ENCODE measurements at places on chromosomes 2 and 18. TPM values are rescaled to one million over a fixed set of nuclear protein-coding genes. Genes with fewer than 3 reads are reported as not detected.

DNA sequence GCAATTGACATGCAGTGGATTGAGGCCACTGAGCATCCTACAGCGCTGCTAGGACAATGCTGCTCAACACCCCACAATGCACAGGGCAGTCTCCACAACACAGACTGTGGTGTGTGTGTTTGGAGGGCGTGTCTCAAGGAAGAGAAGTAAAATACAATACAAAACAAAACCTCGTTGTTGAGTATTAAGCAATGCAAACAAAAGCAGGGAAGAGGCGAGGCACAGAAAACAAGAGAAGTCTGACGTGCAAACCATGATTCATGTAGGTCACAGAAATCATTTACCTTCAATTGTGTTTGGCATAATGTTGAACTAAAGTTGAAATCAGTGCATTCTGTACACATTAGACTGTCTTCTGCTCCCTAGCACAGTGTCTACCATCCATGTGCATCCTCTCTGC, 260.9 kb downstream of the PHLPP1 start:
- H3K4me1 ChIP-seq: no peaks in the 10 kb centered on the region
- H3K27ac ChIP-seq: no peak overlapping the region
- no peaks in the 10 kb centered on the region for H3K27me3 ChIP-seq

DNA sequence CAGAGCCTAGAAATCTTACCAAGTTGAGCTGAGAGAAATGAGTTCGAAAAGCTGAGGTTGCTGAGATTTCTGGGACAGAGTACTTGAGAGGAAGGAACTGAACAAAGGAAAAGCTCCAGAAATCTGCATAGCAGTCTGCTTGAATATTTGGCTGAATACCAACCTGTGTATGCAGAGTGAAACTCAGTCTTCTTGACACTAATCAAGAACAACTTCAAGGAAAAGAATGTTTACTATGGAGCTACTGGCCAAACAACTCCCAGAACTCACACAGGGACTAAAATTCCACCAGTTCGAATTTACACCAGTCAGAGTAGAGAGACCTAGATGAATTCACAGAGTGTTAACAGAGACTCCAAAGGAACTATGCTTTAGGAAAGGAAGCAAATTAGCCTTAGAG, 66.5 kb downstream of the USP37 start:
- H3K27me3 ChIP-seq: no peaks in the 10 kb centered on the region
- H3K36me3 ChIP-seq: peaks cover 29% of the 10 kb centered on the region
- H3K4me1 ChIP-seq: no peaks in the 10 kb centered on the region
- no peak overlapping the region for H3K27ac ChIP-seq
- no peak overlapping the region for H3K4me3 ChIP-seq

- no peaks in the 10 kb centered on the region for H3K27me3 ChIP-seq
- H3K27ac ChIP-seq: no peak overlapping the region
- H3K4me1 ChIP-seq: peaks cover 29% of the 10 kb centered on the region
- H3K36me3 ChIP-seq: no peaks in the 10 kb centered on the region
- H3K4me3 ChIP-seq: no peak overlapping the region
- DNase-seq: no peak
These were observed 88.6 kb upstream of the RTN4 start for GRCh38 chr2:55138882-55139229.

GRCh38 chr18:38459131-38459994, 893.8 kb upstream of the CELF4 start:
- no peak overlapping the region for H3K27ac ChIP-seq
- H3K4me1 ChIP-seq: no peaks in the 10 kb centered on the region
- no peak overlapping the region for H3K4me3 ChIP-seq
- no peaks in the 10 kb centered on the region for H3K36me3 ChIP-seq

- H3K27me3 ChIP-seq: peaks cover 17% of the 10 kb centered on the region
- H3K27ac ChIP-seq: no peak overlapping the region
- H3K36me3 ChIP-seq: no peaks in the 10 kb centered on the region
- DNase-seq: no peak
These were observed 72.4 kb downstream of the ZEB2 start for GRCh38 chr2:144447535-144447934.

DNA sequence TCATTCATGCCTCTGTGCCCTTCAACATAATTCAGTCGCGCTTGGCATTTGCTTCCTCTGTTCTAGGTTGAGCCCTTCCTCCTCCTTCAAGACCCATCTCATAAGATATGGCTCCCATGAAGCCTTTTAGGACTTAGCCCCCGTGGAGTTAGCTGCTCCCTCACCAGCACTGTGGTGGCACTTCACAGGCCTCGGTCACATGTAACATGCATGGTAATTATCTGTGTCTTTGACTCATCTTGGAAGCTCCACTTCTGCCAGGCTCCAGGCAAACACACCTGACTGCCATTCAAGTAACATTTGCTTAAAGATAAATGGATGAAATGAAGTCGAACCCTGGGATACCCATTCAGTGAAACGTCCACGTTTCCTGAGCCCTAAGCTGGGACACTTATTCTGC, 484.7 kb downstream of the EIPR1 start:
- no peak overlapping the region for H3K4me3 ChIP-seq
- no peak overlapping the region for H3K27ac ChIP-seq
- no peak for DNase-seq
- H3K4me1 ChIP-seq: no peaks in the 10 kb centered on the region

The MC4R gene
- not detected for total RNA-seq

The PDE11A gene
- not detected for total RNA-seq

All from activated naive CD4-positive, alpha-beta T cell treated with anti-CD3 and anti-CD28 coated beads for 36 hours (primary cell).